Bronchial epithelial cell (primary cell): ENCODE measurements at places on chromosomes 1 and 21. TPM values are rescaled to one million over a fixed set of nuclear protein-coding genes. Genes with fewer than 3 reads are reported as not detected.
A peak's percentile ranks its signal among the peaks of the same experiment; 100 is the strongest.

NBL1 gene
- 55.3 and 108 TPM in 2 replicates for total RNA-seq

SPRR2A gene
- total RNA-seq, result 1.3 and 3.8 TPM in 2 replicates

CR1L gene
- total RNA-seq, result not detected in 2 replicates

RPS6KC1 gene
- total RNA-seq, result 12.9 and 19.7 TPM in 2 replicates

TXNIP gene
- total RNA-seq, result 9.0 and 913 TPM in 2 replicates

PLCH2 gene
- total RNA-seq, result 64.2 and 93.2 TPM in 2 replicates

S100B gene
- not detected in 2 replicates for total RNA-seq

DNA sequence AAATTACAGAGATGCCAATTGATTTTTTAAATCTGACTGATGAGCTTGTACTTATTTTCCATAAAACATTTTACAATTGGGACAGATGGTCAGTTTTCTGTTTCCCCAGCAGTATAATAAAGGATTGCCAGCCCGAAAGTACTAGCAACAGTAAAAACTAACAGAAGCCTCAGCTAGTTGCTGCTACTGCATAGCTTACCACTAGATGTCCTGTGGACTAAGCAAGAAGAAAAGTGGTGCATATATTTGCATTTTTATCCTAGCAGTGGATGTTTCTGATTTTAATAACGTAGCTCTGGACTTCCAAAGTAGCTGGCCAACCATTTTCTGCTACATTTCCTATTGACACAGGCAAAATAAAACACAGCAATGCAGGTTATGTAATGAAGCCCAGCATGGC, 241.5 kb downstream of the BARHL2 start:
- peak; percentile 3 for DNase-seq

GRCh38 chr1:44526295-44527073, 121.4 kb downstream of the RNF220 start:
- DNase-seq, result no peak
